Spinal cord (tissue), 10 donors: ENCODE measurements at places on chromosomes 2 and 18.

DNA sequence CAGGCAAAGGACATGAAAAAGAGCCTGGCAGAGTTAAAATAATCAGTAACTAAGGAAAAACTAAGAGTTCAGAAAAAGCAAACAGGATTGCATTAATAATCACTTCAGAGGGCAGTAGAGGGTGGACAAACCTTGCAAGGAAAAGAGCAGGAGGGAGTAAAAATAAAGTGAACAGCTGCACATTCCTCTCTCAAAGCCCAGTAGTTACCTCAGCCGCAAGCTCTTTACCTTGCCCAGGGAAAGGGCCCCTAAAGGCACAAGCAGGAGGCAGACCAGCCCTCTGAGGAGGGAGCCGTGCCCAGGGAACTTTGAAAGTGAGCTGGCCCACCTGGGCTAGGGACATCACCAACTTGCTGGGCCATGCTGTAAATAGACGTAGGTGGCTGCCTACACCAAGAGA is 196.9 kb downstream of the C1D start:
- no peak for DNase-seq

GRCh38 chr2:18671363-18671762 is 82.0 kb upstream of the NT5C1B start:
- no peak for DNase-seq

- DNase-seq = no peak
These were observed 233.3 kb downstream of the AGAP1 start for GRCh38 chr2:235727174-235727573.

- DNase-seq = no peak
These were observed 35.5 kb upstream of the COBLL1 start for GRCh38 chr2:164877169-164877568.

DNA sequence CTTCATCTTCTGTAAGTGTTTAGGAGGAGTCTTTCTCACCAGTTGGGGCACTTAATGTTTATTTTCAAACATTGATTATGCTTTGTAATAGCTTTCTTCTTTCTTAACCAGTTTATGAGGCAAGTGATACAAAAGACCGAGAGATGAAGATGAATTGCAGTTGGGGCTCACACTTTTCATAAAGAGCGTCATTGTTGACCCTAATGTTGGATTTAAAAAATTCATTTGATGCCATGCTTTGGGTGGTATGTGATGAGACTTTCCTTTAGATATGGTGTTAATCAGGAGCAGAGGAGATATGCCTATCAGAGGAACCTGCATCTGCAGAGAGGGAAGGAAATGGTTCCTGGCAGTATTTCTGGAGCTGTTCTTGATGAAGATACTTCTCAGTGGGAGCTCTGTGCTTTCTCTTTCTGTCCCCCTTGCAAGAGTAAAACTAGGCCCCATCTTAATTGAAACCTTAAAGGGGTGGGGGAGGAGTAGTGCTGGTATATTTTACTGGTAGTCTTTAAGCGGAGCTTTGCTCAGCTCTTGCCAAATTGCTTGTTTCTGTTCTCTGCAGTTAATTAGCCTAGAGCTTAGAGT is 2.3 kb downstream of the EML4 start:
- DNase-seq = no peak

- no peak for DNase-seq
These were observed 5.2 kb downstream of the HAUS1 start for GRCh38 chr18:46109386-46109785.
